ENCODE measurements at places on chromosomes 2 and 18.

- no peak for DNase-seq
Measured at GRCh38 chr2:65634304-65634703, 201.9 kb upstream of the SPRED2 start.

DNA sequence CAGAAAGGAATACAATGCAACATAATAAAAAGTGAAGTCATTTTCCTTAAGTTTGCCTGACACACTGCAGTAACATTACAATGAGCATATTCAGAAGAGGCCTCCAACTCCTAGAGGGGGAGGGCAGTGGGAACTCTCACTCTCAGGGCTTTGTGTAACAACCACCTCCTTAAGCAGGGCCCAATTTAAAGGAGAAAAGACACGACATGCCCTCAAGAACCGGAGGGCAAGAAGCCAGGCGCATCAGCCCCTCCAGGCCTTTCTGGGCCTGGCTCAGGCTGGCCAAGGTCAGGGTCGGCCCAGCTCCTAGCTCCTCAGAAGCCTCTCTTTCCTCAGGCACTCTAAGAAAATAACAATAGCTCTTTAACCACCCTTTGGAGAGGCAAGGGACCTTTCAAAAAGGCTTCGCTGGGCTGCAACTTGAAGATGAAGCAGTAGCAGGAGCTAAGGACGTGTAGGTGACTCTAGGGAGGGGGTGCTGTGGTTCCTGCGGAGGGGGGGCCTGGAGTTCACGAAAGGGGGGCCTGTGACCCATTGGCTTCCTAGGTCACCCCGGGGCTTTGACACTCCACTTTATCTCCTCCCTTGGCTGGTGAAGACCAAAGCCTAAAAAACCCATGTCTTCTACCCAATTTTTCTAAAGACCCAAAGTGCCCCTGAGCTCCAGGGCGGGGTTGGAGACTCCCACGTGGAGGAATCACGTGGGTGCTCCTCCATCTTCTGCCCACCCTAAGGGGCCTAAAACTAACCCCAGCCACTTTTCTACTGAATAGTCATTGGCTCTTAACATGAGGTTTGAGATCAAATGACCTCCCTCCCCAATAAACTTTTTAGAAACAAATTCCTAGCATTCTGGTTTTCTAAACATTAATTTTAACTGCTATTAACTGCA, 13.3 kb downstream of the SERTAD2 start:
- DNase-seq = no peak

DNA sequence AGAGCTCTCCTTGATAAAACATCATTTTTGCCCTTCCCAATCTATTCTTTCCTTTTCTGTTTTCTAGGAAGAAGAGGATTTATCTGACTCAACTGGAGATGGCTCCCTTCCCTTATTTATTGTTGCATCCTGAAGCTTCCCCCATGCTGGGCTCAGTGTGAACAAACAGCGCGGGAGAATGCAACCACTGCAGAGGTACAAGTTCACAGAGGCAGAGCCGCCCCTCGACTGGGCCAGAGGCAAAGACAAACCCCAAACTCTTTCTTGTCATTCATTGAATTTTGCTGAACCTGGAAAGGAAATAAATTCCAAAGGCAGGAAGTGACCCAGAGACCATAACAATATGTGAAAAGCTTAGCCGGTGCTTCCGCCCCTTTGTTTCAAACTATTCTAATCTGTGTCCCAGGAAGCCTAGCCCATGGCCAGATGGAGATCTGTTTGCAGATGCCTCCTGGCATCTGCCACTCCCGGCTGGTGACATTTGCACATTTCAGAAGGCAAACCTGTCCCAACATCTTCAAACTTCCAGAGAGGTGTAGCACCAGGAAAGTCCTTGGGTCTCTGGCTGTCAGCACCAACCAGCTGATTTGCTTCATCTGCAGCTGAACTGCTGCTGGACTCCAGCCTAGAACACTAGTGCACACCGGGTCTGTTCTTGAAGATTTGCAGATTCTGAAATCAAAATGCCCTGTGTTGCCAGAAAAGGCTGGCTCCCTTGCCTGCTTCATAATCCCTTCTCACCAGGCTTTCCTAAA, 79.4 kb upstream of the MAP4K3 start:
- no peak for DNase-seq

DNA sequence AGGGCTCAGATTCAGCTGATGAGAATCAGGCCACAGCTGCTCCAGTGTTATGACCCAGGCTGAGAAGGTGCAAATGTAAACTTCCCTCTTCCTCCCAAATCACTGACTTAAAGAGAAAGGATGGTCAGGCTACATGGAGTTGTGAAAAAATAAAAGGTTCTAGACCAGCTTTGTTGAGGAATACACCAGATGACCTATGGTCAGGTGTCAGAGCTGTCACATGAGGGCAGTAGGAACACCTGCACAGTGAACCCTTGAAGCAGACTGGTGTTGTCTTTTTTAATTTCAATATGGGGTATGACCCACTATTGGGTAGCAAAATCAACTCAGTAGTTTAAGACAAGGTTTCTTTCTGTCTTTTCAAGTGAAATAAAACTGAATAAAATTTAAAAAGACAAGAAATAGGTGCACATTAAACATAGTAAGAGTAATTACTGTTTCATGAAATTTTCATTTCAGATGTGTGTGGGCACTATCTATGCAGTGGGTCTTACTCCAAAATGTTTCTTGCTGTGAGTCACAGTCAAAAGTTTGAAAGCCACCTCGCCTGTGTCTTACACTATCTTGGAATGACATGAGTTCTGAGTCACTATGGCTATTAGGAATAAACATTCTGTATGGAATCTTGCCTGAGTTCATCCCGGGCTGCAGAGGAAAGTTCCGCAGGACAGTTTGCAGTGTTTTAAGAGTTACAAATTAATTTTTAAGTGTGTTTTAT, 83.6 kb downstream of the ACVR1 start:
- DNase-seq = no peak

DNA sequence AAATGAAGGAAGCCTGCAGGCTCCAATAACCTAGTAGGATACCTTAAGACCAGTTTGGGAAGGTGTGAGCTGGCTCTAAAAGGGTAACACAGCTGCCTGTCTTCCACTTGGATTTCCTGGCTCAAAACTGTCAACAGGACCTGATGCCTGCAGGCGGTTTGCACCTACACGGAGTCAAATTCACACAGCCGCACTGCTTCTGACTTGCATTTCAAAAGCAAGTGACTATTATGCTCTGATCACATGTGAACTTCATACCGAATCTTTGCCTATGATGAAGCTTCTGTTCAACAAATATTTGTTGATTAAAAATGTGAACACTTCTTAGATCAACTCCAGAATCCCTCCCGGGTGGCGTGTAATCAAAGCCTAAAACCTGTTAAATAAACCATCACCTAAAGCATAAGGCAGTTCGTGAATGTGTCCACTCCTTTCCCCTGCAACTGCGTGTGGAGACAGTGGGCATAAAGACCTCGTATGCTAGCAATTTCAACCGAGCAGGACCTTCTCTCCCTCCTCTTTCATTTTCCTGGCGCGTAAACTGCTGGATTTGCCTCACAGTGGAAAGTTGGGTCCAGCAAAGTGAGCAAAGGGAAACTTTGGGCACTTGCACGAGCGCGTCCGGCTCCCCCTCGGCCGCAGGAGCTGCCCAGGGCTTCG, 784 bp downstream of the CRACDL start:
- no peak for DNase-seq

DNA sequence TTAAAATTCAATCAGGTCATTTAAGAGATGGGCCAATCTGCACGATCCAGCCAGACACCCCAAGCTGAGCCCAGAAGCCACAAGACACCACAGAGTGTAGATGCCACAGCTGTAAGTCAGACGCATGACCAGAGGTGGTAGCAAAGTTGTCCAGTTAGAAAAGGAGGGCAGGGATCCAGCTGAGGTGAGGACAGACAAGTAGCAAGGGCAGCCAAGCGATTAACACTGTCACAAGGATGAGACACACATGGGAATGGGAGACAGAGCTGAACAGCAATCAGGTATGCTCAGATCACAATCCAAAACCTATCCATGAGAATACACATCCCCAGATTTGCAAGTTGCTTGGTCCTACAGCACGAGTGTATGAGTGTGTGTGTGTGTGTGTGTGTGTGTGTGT, 143.4 kb upstream of the STK17B start:
- DNase-seq = no peak

All from KG1 (cell line).